CD8-positive, alpha-beta T cell (primary cell): ENCODE measurements at places on chromosomes 11 and 22. TPM values are rescaled to one million over a fixed set of nuclear protein-coding genes. Genes with fewer than 3 reads are reported as not detected.

DNA sequence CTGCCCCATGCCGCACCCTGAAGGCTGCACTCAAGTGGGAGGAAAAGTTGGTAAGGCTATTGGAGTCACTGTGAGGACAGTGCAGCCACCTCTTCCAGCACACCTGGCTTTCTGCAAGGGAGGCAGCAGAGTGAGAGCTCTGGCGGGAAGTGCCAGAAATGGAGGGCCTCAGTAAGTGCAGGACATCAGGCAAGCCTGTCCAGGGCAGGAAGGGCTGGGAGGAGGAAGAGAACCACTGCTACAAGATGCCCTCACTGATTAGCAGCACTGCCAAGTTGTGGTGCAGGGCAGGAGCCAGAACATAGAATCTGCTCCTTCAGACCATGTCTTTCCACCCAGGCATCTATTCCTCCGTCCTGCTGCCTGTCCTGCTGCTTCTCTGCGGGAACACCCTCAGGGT is 61.2 kb upstream of the CLTCL1 start:
- DNase-seq = peak; percentile 35

GRCh38 chr11:1641096-1641495 is 11.5 kb downstream of the KRTAP5-5 start:
- DNase-seq = no peak

GRCh38 chr11:127106938-127107337 is 106.4 kb upstream of the KIRREL3 start:
- no peak for DNase-seq

GRCh38 chr11:66607126-66607834 is 9.2 kb upstream of the RBM14 start:
- DNase-seq = no peak

DNA sequence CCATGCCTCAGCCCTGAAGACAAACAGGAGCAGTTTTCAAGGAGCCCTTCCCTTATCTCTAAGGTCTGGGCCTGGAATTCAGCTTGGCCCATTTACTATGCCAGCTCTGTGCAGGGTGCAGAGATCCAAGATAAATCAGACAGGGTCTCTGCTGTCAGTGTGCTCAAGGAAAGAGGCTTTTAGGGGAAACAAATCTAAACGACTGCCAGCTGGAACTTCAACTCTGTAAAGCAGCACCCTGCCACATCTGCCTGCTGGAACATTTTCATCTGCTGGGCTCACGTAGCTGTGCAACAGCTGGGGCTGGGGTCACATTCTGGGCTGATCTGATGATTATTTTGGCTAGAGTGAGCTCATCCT is 19.8 kb upstream of the EHF start:
- DNase-seq = no peak

DNA sequence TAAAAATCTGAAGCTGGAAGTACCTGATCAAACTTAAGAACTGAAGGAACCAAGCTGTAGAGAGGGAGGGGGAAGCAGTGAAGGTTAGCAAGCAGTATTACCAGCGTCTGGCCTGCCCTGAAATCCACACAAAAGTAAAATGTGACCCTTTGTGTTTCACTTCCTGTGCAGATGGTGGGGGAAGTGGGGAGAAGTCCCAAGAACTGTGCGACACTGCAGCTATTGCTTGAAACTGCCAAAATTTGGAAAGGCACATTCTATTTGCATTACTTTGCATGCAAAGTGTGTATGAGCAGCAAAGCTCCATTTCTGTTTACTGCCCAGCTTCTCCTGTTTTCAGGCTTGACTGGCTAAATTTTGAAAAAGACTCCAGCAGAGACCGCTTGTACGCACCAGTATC is 72.1 kb upstream of the BMAL1 start:
- DNase-seq = no peak

DNA sequence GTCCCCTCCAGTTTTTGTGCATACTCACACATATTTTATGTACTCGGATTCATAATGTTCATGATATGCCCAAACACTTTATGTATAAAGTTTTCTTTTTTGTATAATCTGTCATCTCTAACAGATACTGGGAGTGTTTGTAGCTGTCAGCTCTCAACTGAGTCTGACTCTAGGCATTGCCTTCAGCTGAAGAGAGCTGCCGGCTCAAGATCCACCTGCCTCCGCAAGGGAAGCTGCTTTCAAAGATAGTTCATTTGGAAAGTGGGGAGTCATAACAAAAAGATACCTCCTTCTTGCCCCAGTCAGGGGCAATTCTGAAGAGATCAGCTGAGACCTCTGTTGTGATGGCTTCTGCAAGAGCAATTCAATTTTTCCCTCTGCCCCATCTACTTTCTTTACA is 58.9 kb downstream of the GUCY1A2 start:
- no peak for DNase-seq

Gene EXPH5
- total RNA-seq = 1.7 TPM

DNA sequence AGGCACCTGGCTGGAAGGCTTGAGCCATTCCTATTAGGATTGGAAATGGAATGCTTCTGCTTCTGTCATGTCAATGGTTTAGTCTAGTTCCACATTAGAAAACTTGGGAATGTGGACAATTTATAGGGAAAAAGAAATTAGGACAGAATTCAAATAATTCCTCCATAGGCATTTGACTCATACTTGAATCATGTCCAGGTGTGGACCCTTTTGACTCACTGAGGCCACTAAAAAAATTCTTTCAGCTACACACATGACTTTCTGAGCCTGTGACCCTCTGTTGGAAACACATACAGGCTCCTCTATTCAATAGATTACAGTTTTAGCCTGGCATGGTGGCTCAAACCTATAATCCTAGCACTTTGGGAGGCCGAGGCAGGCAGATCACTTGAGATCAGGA is 100.5 kb downstream of the RASSF10 start:
- no peak for DNase-seq

DNA sequence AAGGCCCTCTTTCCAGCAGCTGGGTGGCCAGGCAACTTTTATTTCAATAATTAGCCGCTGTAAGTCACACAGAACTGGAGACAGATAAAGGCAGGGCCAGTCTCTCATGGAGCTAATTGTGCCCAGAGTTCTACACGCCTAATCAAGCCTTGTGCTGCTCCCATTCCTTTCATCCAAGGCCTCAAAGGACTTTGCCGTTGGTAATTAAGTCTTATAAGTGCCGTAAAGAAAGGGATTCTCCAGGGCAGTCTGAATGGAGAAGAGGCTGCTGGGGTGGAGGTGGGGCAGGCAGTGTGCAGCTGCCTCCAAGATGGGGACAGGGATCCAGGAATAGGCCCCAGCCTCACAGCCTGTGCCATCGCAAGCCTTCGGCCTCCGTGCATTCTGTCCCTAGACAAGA is 357.9 kb downstream of the TENM4 start:
- DNase-seq = no peak

- DNase-seq = no peak
These were observed 10.8 kb downstream of the ALDH3B2 start for GRCh38 chr11:67663532-67664212.

DNA sequence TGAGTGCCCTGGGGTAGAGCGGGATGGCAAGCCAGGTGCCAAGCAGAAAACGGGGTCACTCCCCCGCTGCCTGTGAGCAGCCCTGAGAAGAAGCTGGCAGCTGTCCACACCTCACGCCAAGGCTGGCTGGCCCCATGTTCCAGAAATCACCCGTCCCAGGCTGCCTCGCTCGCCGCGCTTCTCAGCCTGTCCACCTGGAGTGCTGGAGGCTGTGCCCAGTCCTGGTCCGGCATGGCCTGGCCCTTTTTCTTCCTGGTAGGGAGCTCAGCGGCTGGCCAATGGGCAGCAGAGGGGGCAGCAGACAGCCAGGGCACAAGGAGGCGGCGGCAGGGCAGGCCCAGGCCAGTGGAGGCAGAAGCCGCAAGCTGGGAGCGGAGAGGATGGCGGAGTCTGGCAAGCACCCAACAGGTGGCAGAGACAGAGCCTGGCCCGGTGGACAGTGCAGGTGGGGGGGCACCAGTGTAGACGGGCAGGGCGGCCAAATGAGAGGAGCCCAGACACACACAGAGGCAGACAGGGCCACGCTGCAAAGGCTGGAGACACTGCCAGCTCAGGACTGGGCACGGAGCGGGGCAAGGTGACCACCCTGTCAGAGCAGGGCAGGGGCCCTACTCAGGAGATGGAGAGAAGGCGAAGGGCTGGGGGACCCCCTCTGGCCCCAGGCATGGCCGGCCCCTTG is 37.2 kb upstream of the TH start:
- no peak for DNase-seq

Gene PKNOX2
- not detected for total RNA-seq

Gene SLC3A2
- total RNA-seq = 245 TPM

DNA sequence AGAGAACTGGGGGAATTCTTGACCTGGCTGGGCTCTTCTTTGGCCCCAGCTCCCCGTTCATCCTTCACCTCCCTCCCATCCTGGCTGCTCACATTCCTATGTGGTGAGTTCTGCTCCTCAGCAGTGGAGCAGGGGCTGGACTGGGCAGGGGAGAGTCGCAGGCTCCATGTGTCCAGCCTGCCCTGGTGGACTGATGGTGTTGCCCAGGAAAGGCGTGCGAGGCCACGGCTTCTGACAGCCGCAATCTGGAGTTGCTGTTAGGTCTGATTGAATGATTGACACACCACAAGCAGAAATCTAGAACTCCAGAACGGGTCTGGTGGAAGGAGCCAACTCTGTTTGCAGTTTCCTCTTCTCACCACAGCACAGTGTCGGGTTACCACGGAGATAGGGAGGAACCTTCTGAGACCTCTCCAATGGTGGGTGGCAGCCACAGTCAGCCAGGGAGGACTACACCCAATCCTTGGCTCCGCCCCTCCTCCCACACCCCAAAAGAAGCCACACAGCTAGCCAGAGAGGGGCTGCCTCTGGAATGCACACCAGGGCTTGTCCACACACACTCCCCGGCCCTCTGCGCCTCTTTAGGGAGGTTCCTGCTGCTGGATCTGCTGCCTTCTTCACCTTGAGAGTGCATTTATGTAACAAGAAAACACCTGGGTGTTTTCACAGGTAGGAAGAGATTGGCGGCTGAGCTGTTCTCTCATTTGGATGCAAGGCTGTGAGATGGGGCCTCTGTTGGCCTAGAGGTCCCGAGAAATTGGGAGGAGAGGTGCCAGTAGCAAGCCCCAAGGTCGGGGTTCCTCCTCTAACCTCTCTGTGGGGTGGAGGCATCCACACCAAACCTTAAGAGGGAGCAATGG is 56.4 kb upstream of the CD44 start:
- peak; percentile 92 for DNase-seq

Gene CTSW
- 200 TPM for total RNA-seq

Gene CARNS1
- total RNA-seq = 11.2 TPM

DNA sequence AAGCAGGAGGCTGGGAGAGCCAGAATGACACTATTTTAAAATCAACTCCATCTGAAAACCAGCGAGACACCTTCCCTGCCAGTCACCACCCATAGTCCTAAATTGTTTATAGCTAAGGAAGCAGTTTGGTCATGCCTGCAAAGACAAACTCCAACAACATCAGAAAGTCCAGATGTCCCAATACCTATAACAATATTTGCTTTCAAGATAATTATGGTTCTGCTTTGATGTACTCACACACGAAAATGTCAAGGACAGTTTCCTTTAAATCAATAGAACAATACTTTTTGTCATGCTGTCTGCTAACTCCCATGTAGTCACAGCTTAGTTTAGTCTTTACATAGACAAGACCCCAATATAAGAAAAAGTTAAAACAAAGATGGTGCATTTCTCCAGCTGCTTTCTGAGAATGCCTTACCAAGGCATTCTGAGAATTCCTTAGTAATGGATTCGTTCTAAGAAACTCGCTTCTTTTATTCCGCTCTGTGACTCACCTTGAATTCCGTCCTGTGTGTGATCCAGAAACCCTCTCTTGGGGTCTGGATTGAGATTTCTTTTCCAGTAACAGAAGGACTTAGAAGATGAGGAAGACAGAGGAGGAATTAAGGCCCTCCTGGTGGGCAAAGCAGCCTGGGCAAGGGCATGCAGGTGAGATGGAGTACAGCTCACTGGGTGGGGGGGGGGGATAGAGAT is 9.6 kb upstream of the SCGB2A2 start:
- DNase-seq = no peak

GRCh38 chr11:16764888-16765287 is 26.4 kb downstream of the C11orf58 start:
- DNase-seq = no peak

Gene PIK3IP1
- total RNA-seq = 814 TPM

Gene VWCE
- total RNA-seq = 1.4 TPM

GRCh38 chr11:131910523-131911387 is 540.3 kb downstream of the NTM start:
- no peak for DNase-seq

Gene DDX10
- 16.5 TPM for total RNA-seq

- DNase-seq = no peak
These were observed 12.2 kb downstream of the MPPED2 start for GRCh38 chr11:30573951-30574350.

DNA sequence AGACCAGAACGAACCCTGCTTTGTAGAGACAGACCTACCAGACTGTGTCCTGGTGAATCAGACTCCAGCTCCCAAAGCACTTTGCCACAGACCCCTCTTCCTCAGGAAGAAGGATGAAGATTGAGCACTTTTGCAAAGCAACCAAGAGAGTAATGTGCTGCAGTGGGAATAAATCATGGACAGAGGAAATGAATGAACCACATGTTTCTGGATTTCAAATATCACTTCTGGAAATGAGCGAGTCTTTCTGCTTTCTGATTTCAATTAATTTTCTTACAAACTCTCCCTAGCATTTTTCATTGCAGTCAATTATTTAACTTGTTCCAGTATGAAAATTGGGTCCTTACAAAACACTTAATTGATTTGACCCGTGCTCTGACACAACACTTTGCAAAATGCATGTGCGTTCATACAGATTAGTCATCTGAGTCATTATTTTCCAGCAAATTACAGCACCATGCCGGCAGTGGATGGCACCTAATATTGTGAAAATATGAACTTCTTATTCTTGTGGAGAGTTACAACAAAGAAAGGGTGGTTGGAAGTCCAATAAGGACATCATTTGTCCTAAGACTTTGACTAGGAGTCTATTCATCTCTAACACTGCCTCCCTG is 315.9 kb upstream of the CCDC90B start:
- no peak for DNase-seq

- DNase-seq = no peak
These were observed 555.8 kb downstream of the BUD13 start for GRCh38 chr11:116217006-116217405.

DNA sequence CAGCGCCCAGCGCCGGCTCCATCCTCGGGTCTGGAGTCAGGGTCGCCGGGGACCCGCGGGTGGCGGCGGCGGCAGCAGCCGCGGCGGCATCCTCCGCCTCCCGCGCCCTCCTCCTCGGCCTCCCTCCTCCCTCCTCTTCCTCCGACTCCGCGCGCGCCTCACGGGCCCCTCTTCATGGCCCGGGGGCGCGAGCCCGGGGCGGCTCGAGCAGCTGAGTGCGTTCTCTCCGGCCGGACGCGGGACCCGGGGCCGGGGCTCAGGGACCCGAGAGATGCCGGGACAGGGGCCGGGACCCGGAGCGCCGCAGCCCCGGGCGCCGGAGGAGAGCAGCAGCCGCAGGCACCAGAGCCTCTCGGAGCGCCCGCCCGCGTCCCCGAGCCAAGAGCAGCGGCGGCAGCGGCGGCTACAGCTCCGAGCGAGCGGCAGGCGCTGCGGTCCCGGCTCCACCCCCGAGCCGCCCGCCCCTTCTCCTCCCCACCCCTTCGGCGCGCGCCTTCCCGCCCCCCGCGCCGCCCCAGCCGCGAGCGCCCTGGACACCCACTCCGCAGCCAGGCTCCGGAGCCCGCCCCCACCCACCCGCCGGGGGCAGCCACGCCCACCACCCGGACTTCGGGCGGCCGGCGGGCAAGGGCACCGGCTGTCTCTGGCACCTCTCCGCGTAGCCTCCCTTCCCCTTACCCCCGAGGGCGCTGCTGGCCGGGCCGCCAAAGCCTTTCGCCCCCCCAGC is at the start of gene CHST1:
TSS of gene CHST1 (minus strand) at position 417 of the 727 bp plus-strand sequence. CDS start 14,699 bp downstream, outside the sequence.
- peak; percentile 30 for DNase-seq
